Activated naive CD8-positive, alpha-beta T cell treated with anti-CD3 and anti-CD28 coated beads, Interleukin-2, amount 50 U/mL, for 16 hours (primary cell): ENCODE measurements at places on chromosomes 11 and 22.

DNA sequence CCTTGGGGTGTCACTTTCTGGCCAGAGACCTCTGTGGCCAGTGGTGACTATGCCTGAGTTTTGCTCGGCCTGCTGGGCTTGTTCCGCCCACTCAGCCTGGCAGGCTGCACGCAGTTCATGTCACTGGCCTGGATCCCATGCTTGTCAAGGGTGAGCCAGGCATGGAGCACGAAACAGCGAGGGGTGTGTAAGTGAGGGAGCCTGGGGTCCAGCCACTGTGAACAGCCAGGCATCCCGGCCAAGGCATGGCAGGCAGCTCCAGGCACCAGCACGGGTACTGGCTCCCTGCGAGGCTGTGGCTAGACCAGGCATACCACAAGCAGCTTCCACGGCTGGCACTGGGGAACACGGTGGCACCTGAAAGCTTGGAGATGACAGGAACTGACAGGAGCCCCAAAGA, 214.3 kb downstream of the LRRC4C start:
- no peak for DNase-seq

DNA sequence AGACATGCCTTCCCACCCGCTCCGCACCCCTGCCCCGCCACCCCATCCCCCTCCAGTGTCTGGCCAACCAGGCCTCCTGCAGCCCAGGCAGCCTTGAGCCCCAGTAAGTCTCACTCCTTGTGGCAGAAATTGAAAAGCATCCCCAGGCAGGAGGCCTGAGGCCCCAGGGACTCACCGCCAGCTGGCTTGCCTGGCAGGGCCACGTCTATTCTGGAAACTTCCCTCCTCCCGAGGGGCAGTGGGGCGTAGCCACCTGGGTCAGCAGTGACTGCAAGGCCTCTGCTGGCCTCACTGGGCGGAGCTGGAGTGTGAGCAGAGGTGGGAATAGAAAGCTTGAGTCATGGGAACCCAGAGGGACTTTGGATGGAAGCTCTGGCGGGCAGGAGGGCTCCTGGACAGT, 26.3 kb downstream of the ANO1 start:
- DNase-seq, result no peak

GRCh38 chr11:133598906-133599305, 66.6 kb upstream of the OPCML start:
- DNase-seq, result no peak

DNA sequence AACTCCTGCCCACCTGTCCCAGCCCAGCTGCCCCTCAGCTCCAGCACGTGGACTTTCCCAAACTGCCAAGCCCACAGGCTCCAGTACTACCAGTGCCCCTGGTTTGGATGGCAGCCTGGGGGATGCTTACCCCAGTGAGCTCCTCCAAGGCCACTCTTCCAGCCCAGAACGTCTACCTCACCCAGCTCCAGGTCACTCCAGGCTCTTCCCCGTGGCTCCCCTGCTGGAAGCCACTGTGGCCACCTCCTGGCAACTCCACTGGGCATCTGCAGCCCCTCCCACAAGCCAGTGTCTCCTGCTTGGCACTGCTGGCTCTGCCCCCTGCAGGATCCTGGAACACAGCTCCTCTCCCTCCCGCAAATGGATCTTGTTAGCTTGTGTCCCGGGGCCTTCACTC, 29.3 kb downstream of the LMO1 start:
- no peak for DNase-seq

DNA sequence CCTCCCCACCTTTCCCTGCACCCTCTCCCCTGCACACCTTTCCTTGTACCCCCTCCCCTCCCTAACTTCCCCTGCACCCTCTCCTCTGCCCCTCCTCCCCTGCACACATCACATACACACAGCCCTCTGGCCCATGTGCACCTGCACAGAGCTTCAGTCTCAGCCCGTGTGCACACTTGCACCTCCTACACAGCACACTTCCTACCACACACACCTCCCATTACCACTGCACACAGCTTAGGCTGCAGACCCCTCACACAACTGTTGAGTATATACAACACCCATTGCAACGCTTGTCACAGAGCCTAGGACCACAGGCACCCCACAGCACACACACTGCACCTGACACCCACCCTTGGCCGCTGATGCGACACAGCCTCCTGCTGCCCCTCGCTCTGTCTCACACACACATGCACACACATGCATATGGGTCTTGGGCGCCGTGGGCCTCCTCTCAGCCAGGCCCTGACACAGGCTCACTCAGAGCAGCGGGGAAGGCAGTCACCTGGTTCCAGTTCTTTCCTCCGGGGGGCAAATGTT, 411 bp downstream of the SIGIRR start:
- DNase-seq, result no peak

DNA sequence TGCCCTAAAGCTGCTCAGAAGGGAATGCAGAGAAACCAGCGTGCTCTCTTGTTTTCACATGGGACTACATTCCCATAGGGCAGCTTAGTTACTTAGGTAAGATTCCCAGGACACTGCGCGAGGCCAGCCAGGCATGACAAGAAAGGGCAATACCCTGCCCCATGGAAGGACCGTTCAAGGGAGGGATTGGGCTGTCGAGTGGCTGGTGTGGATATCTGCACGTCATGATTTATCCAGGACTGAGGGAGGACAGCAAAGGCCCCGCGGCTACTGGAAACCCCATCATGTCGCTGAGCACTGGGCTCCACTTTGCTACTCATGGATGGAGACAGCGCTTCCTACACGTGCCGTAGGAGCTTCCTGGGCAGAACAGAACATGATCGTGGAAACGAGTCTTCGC, 169.4 kb downstream of the OPCML start:
- DNase-seq, result no peak

DNA sequence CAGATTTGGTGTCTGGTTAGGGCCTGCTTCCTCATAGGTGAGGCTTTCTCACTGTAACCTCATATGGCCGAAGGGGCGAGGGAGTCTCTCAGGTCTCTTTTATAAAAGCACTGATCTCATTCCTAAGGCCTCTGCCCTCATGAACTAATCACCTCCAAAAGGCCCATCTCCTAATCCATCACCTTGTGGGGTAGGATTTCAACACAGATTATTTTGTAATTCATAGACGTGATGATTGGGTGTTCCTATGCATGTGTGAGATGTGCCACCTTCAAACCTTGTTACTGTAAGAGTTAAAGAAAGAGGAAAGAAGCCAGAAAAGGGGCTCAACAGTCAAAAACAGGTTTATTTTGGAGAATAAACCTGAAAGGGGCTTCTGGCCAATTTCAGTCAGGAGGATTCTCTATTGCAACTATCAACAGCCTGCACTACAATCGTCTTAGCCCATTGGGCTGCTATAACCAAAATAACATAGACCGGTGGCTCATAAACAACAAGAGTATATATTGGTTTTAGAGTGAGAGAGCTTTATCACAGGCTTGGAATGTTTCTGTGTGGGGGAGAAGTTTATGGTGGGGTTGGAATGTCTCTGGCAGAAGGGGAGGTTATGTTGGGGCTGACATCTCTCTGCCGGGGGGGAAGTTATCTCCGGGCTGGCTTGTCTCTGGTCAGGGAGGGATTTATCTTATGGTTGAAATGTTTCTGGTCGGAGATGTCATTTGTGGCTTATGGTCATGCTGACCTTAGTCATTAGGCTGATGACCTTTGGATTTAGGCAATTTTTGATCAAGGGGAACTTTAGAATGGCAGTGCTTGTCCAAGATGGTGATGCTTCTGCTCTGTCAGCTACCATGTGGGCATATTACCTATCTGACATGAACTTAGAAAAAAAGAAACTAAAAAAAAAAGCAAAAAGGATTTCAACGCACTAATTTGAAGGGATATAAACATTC, 35.1 kb downstream of the CSF2RB start:
- DNase-seq, result no peak

GRCh38 chr11:127061947-127062346, 61.4 kb upstream of the KIRREL3 start:
- DNase-seq, result no peak
